Stimulated activated naive CD4-positive, alpha-beta T cell treated with Interleukin-2 at 50 U/mL for 16 hours (primary cell): ENCODE measurements at places on chromosomes 12 and 14.

- no peak for DNase-seq
Measured at GRCh38 chr12:102883204-102883799, 33.7 kb downstream of the PAH start.

GRCh38 chr12:111412830-111413441 is 7.2 kb downstream of the SH2B3 start:
- DNase-seq, result no peak

GRCh38 chr12:51086933-51087332 is 3.5 kb upstream of the CSRNP2 start:
- no peak for DNase-seq

GRCh38 chr12:124347335-124347734 is 52.4 kb downstream of the RFLNA start:
- DNase-seq, result no peak

GRCh38 chr14:83300476-83301064 is 1766.9 kb upstream of the SEL1L start:
- DNase-seq, result no peak

DNA sequence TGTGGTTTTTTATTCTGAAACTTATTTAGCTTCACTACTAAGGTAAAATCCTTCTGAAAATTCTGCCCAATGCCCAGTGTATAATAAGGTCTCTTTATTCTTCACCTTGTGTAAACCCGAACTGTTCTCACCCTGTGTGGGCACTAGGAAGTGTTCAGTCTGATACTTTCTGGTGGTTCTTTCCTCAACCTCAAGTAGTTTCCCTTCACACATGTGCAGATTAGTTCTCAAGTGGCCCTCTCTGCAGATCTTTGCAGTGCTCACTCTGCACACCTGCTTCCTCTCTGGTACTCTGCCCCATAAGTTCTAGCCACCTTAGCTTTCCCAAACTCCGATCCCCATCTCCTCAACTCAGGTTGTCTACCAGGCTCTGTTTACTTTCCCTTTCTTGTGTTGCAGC is 61.6 kb downstream of the RAD51B start:
- no peak for DNase-seq
